Left ventricle myocardium inferior (tissue), 1 donor: ENCODE measurements at places on chromosomes 3 and 15.

- DNase-seq = no peak
Measured at GRCh38 chr15:29677871-29678461, 144.3 kb downstream of the TJP1 start.

- DNase-seq = no peak
Measured at GRCh38 chr15:49379996-49380395, 43.0 kb upstream of the FGF7 start.

GRCh38 chr3:188304501-188304900 lies 150.5 kb downstream of the LPP start:
- no peak for DNase-seq

DNA sequence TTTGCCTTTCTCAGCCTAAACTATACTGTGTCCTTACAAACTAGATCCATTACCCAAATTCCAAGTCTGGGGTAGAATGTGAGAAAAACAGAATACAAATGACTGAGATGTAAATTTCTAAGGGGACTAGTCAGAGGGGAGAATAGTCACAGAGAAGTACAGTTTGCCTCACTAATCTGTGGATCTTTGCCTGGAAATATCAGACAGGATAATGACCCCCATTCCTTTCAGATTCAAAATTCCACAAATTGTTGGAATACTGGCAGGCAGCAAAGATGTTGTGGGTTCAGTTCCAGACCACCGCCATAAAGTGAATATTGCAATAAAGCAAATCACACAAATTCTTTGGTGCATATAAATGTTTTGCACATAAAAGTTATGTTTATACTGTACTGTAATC lies 762.8 kb upstream of the NR2F2 start:
- no peak for DNase-seq

GRCh38 chr3:128167646-128167972 lies 14.3 kb downstream of the EEFSEC start:
- no peak for DNase-seq

GRCh38 chr3:73801444-73801843 lies 176.7 kb upstream of the PDZRN3 start:
- DNase-seq = no peak

DNA sequence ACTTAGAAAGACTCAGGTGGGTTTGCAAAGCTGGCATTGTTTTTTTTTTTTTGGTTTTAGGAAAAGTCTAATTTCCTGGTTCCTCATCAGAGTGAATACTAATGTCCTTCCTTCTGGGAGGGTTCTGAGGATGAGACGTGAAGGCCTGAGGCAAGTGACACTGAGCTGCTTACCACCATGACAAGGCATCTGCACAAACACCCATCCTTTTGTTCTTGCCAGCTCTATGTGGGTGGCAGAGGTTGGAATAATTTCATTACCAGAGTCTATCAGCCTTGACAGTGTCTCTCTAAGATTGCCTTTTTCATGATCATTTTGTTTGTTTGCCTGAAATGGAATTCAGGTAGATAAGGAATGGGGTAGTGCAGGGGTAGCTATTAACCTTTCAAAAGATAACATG lies 17.1 kb downstream of the RTP4 start:
- no peak for DNase-seq

DNA sequence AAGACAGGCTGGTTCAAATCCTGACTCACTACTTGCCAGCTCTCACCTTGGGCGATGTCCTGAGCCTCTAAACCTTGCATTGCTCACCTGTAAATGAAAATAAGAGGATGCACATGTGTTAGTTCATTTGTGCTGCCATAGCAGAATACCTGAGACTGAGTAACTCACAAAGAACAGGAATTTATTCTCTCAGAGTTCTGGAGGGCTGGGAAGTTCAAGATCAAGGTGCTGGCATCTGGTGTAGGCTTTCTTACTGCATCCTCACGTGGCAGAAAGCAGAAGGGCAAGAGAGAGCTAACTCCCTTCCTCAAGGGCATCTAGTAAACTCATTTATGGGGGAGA lies 222.7 kb downstream of the MTHFS start:
- DNase-seq = no peak

DNA sequence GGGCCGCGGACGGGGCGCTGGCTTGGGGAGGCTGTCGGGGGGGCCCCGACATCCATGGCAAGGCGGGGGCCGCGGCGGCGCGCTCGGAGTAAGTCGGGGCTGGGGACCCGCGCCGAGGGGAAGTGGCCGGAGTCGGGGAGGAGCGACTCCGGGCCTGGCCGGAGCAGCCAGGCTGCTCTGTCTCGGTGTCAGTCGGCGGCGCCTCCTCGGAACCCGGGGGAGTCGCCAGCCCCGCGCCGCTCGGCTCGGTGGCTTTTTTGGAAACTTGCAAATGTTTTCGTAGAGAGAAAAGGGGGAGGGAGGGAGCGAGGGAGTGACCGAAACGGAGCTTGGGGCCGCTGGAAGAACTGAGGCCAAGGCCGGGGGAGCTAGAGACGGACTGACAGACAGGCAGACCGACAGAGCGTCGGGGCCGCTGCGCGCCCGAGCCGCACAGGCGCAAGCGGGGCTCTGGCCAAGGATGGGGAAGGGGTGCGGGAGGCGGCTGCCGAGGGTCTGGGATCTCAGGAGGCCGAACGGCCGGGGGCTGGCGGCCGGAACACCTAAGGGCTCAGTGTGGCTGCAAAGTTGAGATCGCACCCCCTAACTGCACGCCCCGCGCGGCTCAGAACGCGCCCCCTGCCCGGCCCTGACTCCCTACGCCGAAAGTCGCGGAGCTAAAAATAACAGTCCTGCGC lies 5.0 kb downstream of the PTH1R start:
- DNase-seq = no peak

- no peak for DNase-seq
Measured at GRCh38 chr3:134627831-134628230, 23.0 kb downstream of the KY start.

DNA sequence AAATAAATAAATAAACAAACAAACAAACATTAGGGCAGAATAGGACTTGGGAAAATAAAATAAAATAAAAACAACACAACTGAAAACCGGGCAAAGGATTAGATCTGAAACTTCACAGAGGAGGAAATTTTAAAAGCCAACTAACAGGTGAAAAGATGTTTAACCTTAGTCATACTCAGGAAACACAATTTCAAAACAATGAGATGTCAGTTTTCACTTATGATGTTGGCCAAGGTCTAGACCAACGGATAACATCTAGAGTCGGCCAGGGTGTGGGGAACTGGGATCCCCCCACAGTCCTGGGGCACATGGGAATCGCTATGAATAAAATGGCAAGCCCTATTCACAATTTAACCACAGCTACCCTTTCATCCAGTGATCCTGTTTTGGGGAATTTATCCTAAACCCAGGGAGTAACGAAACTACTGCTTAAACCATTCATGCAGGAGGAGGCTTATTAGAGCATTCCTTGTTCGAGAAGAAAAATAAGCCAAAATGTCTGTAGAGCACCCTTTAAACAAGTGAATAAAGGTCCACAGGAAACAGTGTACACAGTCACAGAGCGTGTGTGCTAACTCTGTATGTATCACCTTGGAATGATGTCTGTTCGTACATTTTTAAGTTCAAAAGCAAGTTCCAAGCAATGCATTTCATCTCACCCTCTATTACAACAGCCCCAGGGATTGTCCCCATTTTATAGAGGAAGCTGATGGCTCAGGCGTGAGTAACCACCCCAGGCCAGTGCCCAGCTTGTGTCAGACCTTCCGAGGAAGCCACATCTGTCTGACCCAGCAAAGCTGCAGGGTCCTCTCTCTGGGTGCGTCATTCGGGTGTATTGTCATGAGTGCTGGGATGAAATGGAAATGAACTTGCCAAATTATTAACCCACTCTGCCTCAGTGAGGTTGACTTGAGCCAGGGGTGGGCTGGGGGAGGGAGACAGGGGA lies 6.3 kb upstream of the ANPEP start:
- DNase-seq = no peak

GRCh38 chr15:70329179-70329578 lies 231.5 kb upstream of the TLE3 start:
- DNase-seq = no peak

GRCh38 chr3:40258555-40258954 lies 51.0 kb upstream of the EIF1B start:
- DNase-seq = no peak

GRCh38 chr3:6805236-6805635 lies 55.7 kb upstream of the GRM7 start:
- DNase-seq = no peak

DNA sequence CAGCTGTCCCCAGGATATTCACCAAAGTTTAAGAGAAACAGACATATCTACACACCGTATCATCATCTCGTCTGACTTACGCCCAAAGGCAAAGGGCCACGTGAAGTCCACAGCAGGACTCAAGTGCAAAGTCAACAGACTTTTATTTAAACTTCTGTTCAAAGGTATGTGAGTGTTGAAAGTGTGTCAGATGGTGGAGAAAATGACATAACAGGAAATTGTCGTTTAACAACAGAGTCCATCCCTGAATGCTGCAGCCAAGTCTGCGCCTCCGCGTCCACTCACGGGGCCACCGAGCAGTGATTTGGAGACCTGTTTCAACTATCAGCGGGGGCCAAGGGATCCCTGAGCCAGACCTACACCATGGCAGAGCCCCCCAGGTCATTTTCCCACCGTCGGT lies 165.6 kb downstream of the XXYLT1 start:
- no peak for DNase-seq

GRCh38 chr15:65845826-65846519 lies 23.3 kb upstream of the RAB11A start:
- DNase-seq = no peak

- DNase-seq = no peak
Measured at GRCh38 chr15:34804113-34804512, 8.8 kb upstream of the ACTC1 start.

GRCh38 chr3:66029443-66029842 lies 9.3 kb downstream of the MAGI1 start:
- DNase-seq = no peak

- no peak for DNase-seq
Measured at GRCh38 chr3:197103766-197104165, 74.1 kb upstream of the MELTF start.

DNA sequence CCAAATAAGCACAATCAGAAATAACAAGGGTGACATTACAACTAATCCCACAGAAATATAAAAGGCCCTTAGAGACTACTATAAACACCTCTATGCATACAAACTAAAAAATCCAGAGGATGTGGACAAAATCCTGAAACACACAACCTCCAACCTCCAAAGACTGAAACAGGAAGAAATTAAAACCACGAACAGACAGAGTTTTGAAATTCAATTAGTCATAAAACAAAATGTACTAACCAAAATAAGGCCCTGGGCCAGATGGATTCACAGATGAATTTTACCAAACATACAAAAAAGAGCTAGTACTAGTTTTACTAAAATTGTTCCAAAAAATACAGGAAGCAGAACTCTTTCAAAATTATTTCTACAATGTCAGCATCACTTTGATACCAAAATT lies 1043.6 kb downstream of the DIPK2A start:
- no peak for DNase-seq

GRCh38 chr3:153069598-153070510 lies 92.2 kb upstream of the RAP2B start:
- no peak for DNase-seq

- no peak for DNase-seq
Measured at GRCh38 chr3:60010781-60011180, 961.0 kb upstream of the CFAP20DC start.

DNA sequence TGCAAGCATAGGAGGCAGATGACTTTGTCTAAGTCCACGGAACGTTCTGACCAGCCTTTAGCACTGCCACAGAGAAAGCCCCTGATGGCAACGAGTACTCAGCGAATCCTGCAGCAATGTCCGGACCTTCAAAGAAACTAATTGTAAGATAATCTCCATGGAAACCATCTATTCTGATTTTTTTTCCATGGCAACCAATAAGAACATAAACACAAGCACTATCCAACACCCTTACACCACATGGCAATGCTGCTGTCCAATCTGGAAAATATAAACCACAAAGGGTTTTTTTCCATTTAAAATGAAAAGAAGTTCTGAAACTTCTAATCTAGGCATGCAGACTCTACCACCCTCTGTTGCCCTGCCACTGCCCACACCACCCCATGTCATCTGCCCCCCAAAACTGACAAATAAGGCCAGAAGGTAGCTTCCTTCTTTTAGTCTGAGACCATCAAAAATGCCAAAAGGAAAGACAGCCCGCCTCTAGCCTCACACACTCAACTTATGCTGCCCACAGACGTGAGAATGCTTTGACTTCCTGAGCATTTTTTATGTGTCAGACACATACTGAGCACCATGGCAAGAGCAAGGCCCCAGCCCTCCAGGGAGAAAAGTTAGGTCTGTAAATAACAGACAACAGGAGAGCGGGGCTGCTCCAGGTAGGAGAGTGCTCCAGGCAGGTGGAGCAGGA lies 44.5 kb downstream of the POC1A start:
- no peak for DNase-seq

DNA sequence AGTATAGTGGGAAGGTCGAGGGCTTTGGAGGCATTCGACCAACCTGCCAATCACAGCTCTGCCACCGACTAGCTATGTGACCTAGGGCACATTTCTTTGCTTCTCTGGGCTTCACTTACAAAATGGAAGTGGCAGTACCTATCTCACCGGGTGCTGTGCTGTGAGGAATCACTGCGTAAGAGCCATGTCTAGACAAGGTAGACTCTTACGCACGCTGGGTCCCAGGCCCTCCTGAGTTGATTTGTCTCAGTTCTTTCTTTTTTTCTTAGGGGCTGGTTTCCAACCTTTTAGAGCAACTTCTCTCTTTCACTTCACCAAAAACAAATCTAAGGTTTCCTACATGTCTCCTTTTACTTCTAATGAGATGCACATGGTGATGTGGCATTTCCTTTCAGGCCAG lies 18.8 kb downstream of the CA12 start:
- no peak for DNase-seq

DNA sequence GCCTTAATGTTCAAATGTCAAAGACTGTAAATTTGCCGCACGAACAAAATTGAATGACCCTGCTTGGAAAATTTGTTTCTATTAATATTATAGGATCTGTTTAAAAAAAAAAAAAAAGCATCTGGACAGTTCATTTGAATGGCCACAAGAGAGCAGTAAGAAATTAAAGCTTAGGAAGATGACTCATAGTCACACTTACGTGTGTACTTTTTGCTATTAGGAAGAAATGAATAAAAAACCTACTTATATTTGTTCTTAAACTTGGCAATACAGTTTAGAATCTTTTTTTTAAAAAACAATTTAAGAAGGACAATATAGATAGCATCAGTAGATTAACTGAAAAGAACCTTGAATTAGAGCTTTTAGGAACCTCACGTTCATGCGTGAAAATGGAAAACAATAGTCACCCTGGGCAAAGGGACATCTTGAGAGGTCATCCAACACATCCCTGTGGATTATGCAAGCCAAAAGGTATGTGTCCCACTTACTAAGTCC lies 621.8 kb downstream of the MECOM start:
- no peak for DNase-seq

DNA sequence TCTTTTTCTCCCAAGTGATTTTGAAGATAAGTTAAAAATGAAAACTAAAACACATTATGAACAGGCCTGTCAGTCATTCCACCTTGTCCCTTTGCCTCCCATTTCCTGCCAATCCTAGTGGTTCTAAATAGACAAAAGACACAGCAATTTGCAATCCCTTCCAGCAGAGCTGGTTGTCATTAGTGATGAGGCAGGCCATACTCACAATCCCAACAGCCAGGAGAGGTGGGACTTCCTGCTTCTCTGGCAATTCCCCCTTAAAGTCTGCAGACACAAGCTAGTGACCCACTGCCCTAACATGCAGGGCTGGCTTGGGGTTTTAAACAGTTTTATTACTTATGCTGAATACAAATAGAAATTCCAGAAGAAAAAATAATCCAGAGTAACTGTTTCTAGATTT lies 38.4 kb upstream of the RBP1 start:
- no peak for DNase-seq
